ENCODE measurements at places on chromosomes 2 and 18. TPM values are rescaled to one million over a fixed set of nuclear protein-coding genes. Genes with fewer than 3 reads are reported as not detected.

The AMER3 gene
- not detected for total RNA-seq

The CYP1B1 gene
- total RNA-seq: 0.92 TPM

The CFAP65 gene
- 0.83 TPM for total RNA-seq

GRCh38 chr18:51330148-51330547 is 132.7 kb upstream of the MEX3C start:
- peak; percentile 85 for DNase-seq

- DNase-seq: no peak
These were observed 37.6 kb downstream of the LMAN2L start for GRCh38 chr2:96702098-96702785.

DNA sequence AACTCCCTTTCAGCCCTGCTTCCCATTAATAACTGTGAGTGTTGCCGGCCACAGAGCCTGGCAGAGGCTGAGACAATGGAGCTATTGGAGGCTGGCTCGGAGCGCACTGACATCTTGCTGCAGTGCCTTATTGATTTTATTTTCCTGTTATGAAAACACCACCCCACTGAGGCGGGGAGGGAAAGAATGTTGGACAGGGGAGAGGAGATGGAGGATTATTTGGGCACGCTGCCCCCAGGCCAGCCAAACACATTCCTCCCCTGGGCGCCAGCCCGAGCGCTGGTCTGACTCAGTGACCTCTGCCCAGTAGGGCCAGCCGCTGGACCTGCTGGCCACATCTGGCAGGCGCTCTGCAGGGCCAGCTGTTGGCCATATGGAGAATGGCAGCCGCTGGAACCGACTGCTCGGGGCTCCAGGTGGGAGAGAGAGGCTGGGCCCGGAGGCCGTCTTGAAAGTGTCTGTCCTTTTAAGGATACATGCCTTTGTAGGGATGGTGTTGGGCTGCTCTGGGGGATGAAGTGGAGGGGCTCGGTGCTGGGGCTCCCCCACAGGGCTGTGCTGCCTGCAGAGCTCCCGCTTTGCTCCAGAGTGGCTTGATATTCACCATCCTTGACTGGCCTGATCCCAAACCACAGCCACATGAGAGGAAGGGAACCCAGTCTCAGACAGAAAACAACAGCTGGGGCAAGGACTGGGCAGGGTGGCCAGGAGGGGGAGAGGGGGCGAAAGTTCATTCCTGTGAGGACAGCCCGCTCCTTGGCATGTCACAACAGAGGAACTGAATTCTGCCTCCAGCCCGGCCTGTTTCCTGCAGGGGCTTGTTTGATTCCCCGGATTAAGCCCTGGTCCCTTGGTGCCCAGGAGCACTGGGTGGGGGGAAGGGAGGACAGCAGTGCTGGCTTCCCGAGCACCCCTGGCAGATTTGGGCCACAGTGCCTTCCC is 179.0 kb downstream of the KLHL29 start:
- no peak for DNase-seq

Data from A673 (cell line).